ENCODE measurements at places on chromosomes 4 and X.

GRCh38 chrX:97685753-97686152 is 802.0 kb downstream of the RPA4 start:
- DNase-seq = no peak

GRCh38 chr4:181896614-181897013 is 346.6 kb upstream of the TENM3 start:
- no peak for DNase-seq

DNA sequence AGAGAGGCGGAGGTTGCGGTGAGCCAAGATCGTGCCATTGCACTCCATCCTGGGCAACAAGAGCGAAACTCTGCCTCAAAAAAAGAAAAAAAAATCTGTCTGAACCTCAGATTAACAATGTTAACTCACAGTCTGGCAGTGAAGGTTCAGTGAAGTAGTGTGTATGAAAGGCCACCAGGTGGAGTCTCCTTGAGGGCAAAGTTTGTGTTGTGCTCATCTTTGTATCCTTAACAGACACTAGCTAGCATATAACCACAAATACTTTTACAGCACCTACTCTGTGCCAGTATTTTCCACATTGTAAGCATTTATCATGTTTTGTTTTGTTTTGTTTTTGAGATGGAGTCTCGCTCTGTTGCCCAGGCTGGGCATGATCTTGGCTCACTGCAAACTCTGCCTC is 46.0 kb upstream of the MGST2 start:
- no peak for DNase-seq

DNA sequence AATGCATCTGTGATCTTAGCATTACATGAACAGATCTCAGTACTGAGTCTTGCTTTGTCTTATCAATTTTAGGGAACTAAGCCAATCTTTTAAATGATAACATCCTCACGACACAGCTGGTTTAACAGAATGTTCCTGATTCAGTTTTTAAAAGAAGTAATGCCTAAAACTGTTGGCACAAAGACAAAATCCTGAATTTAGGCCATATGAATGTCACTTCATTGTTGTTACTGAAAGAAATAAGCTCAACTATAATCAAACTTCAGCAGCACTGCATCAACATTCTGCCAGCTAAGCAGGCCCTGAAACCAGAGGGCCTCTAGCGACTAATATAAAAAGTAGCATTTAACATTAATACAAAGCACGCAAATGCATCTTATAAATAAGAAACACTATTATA is 130.6 kb downstream of the FRYL start:
- DNase-seq = no peak

GRCh38 chr4:113457886-113458285 is 303.7 kb downstream of the CAMK2D start:
- no peak for DNase-seq

- DNase-seq = no peak
Observed at GRCh38 chr4:118821590-118822293, 14.2 kb downstream of the SEC24D start.

- no peak for DNase-seq
Observed at GRCh38 chr4:185730387-185730786, 81.6 kb downstream of the SORBS2 start.

DNA sequence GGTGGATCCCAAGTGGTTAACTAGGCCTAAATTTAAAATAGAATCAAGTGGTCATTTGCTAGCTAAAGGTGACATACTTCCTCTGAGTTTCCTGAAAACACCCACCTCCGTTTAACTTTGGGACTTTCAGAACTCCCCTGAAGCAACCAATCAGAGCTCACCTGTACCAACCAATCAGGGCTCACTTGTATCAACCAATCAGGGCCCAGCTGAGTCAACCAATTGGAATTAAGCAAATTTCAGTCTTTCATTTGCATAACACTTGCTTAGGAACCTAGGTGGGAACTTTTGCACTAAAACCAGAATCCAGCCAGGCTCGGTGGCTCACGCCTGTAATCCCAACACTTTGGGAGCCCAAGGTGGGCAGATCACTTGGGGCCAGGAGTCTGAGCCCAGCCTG is 15.9 kb downstream of the GPC4 start:
- no peak for DNase-seq

DNA sequence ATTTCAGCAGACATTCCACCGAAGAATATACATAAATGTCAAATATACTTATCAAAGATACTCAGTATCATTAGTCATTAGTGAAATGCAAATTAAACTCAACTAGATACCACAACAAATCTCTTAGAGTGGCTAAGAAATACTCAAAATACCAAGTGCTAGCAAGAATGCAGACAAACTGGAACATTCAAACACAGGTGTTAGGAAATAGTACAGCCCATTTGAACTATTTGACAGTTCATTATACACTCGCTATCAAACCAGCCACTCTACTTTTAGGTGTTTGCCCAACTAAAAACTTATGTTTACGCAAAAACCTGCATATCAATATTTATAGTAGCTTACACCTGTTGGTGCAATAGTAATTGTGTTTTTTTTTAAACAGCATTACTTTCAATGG is 8.8 kb downstream of the ADAM29 start:
- no peak for DNase-seq

All from stimulated activated CD8-positive, alpha-beta memory T cell treated with anti-CD3 and anti-CD28 coated beads, Interleukin-4, amount 100 ng/mL, for 24 hours (primary cell).